Stimulated activated naive CD8-positive, alpha-beta T cell treated with anti-CD3 and anti-CD28 coated beads, Interleukin-15, Interleukin-2, amounts not matched to agents 100 U/mL and 50 U/mL, for 24 hours (primary cell): ENCODE measurements at places on chromosomes 4 and X.

GRCh38 chrX:85828771-85829170, 218.6 kb downstream of the CHM start:
- no peak for DNase-seq

DNA sequence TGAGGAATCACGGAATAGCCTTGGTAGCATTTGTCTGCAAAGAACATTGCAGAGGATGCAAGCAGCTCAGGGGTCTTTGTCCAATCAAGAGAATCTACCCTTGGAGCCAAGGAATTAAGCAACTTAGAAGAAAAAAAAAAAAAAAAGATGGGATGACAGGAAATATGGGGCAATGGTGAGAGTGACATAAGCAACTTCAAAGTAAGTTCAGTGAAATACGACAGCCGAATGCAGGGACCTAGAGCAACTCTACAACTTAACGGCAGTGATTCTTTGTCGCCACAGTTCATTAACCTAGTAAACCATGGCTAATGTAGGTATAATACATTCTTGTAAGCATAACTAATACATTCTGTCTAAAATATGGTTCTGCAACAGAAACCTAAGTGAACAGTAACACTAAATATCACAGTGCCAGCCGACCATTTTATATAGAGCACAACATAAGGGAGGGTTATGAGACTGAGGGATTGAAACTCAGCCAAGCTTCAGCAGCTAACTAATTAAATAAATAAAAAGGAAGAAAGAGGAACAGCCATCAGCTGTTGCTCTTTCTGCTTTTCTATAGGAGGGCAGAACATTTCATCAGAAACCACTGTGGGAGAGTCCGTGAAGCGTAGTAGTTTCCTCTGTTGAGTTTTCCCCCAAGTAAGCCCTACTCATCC, 74.7 kb downstream of the PPARGC1A start:
- DNase-seq: no peak

GRCh38 chr4:120225527-120225926, 158.9 kb upstream of the MAD2L1 start:
- no peak for DNase-seq

DNA sequence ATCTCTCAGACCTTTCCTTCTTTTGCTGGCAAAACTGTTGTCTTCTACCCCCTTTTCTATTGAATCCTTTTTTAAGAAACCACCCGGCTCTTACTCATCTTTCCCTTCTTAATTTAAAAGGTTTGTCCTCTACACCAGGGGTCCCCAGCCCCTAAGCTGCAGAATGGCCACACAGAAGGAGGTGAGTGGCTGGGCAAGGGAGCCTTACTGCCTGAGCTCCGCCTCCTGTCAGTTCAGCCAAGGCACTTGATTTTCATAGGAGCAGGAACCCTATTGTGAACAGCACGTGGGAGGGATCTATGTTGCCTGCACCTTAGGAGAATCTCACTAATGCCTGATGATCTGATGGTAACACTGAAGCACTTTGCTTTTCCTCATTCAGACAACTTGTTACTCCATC, 726.3 kb upstream of the INTU start:
- no peak for DNase-seq

- no peak for DNase-seq
Observed at GRCh38 chr4:60948008-60948407, 252.1 kb upstream of the ADGRL3 start.

GRCh38 chr4:20264688-20265087, 13.0 kb downstream of the SLIT2 start:
- DNase-seq: no peak
